Esophagus muscularis mucosa (tissue), 4 donors: ENCODE measurements at places on chromosomes 1 and 21.

GRCh38 chr1:113811156-113811887, 954 bp downstream of the RSBN1 start:
- peak; percentile 94 for DNase-seq

DNA sequence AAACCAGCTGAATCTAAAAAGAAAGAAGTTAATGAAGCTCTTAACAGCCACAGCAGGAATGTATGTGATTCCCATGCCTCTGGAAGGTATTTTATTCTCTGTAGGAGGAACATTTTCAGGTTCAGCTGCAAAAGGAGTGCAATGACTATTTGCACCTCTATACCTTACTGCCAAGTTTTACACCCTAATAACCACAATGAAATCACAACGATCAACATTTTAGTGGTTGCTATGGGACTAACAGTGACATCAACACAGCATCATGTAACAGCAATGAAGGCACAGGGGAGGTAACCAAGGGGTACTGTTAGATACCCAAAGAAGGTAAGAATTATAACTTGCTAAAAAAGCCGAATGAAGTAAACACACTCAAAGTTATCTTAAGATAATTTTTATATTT, 116.3 kb upstream of the HP1BP3 start:
- DNase-seq: no peak

- no peak for DNase-seq
Measured at GRCh38 chr1:30052178-30052577, 671.2 kb downstream of the MATN1 start.

DNA sequence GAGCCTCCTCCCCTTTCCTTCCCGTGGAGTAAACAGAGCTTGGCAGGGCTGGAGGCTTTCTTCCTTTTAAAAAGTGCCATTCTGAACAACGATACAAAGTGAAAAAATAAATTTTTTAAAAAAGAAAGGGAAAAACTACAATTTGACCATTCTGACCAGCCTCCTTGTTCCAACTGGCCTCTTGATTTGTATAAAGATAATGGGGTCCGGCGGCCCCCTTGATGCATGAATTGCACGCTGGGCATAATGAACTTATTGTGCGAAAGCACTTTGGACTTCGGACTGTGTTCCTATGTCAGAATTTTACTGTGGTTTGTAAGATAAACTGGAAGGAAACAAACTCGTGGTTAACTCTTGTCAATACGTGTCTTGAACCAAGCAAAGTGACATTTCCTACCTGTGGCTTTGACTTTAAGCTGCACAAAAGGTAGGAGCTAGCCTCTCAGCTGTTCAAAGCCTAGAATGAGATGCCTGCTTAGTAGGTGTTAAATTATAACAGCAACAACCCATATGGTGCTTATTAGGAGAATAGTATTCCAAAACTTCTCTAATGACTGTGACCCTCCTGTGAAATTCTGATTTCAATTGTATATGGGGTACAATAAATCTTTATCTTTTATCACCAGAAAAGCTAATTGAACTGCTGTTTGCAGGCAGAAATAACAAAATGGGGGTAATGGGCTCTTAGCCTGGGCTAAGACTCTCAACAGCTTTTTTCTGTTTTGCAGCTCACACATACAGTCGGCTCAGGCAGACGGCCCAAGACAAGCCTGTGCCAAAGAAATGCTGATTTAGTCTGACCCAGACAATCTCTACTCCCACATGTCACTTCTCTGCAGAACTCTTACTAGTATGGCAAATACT, 9.3 kb downstream of the IRF2BP2 start:
- DNase-seq: no peak

GRCh38 chr1:161285521-161285920, 24.2 kb downstream of the MPZ start:
- DNase-seq: no peak

DNA sequence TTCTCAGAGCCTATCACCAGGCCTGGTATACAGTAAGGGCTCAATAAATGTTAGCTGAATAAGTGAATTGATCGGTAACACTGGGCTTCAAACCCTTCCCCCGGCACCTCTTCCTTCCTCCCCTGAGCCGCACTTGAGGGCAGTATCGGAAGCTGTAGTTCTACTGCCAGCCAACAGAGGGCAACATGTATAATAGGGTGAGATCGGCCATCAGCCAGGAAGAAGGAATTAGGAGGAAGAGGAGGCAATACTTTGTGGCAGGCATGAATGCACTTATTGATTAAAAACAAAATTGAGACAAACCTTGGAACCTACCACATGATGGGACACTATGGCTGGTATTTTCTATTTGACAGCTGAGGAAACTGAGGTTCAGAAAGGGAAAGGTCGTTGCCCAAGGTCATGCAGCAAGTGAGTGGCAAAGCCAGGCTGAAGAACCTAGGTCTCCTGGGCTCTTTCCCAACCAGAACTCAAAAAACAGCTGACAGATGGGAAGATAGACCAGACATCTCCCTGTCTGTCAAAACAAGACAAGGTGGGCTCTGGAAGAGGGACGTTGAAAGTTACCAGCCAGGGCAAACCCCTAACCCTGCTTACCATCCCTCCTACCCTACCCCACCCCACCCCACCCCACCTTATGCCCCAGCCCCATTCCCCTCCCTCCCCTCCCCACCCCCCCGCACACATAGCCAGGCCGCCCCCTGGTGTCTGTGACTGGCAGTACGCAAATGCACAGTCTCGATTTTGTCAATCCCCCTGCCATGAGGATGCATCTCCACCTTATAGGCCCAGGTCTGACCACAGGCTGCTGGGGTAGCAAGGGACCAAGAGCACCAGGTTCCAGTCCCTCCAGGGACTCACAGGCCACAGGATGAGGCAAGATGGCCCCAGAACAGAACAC, 107.3 kb upstream of the RUNX3 start:
- DNase-seq: no peak
